ENCODE measurements at places on chromosomes 6 and 20. TPM values are rescaled to one million over a fixed set of nuclear protein-coding genes. Genes with fewer than 3 reads are reported as not detected.

GRCh38 chr6:79783670-79784394 lies 152.7 kb downstream of the SH3BGRL2 start:
- DNase-seq, result peak; percentile 35

GRCh38 chr6:53483423-53484353 lies 61.2 kb downstream of the GCLC start:
- DNase-seq, result peak; percentile 55

- DNase-seq, result peak; percentile 28
Measured at GRCh38 chr20:17747431-17747846, 47.7 kb downstream of the BANF2 start.

- no peak for DNase-seq
Measured at GRCh38 chr6:117487821-117488220, 5.3 kb downstream of the DCBLD1 start.

DNA sequence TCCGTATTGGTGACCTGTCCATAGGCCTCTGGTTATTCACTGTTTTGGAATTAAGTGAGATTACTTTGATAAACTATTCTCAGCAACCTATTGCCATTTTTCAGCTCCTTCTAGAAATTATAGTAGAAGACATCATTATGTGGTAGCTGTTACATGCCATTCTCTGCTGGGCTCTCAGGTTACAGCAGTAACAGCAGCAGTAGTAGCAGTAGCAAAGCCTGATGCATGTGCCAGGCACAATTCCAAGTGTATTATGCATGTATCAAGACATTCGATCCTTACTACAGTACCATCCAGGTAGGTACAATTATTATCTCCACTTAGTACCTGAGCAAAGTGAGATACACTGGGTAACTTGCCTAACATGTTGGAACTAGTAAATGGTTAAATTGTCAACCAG lies 74.3 kb downstream of the RPS12 start:
- no peak for DNase-seq

The EYA2 gene
- 2.1 TPM for polyA plus RNA-seq

DNA sequence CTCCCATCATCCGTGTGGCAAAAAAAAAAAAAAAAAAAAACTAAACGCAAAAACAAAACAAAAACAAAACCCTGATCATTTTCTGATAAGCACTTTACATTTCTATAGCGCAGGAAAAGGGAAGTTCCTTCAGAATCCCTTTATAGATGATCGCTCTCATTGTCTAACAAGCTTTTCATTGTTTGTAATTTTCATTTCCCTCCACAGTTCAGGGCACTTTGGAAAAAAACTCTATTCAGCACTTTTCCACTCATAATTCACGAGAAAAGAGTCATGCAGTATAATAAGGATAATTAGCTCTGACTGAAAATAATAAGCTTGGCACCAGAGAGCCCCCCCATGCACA lies 89.4 kb upstream of the ATXN1 start:
- peak; percentile 23 for DNase-seq

The KCNG1 gene
- 2.1 TPM for polyA plus RNA-seq

The DDO gene
- polyA plus RNA-seq, result 0.23 TPM

The PI3 gene
- polyA plus RNA-seq, result 0.71 TPM

The NPEPL1 gene
- 35.5 TPM for polyA plus RNA-seq

DNA sequence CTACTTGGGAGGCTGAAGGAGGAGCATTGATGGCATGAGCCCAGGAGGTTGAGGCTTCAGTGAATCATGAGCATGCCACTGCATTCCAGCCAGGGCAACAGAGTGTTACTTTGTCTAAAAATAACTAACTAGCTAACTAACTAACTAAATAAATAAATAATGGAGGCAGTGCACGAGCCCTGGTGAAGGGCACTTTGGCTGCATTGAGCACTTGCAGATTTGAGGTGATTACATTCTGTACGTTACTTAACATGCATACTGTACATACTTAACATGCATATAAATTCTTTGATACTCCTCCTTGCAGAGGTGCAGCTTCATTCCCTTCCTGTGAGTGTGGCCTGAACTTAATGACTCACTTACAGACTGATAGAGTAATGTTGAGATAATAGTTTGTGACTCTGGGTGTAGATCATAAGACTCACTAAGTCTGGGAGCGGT lies 10.7 kb downstream of the HLA-A start:
- DNase-seq, result peak; percentile 42

The AVP gene
- polyA plus RNA-seq, result 0.34 TPM

- DNase-seq, result no peak
Measured at GRCh38 chr6:57423468-57423867, 106.0 kb downstream of the PRIM2 start.

DNA sequence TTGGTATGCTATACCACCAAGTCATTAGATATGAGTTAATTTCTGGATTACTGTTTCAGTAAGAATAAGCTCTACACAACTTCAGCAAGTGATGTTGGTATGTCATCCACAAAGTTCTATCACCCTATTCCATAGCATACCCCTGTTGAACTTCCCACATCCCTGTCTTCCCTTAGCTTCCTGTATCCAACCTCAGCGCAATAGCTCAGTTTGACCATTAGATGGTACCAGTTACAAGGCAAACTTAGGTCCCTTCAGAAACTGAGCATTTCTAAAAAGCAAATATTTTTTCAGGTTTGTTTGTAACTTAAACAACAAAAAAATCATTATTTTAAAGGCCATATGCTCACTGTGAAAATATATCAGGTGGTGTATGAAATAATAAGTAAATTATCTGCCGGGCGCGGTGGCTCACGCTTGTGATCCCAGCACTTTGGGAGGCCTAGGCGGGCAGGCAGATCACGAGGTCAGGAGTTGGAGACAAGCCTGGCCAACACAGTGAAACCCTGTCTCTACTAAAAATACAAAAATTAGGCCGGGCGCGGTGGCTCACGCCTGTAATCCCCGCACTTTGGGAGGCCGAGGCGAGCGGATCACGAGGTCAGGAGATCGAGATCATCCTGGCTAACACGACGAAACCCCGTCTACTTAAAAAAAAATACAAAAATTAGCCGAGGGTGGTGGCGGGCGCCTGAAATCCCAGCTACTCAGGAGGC lies 8.8 kb upstream of the MOG start:
- no peak for DNase-seq

GRCh38 chr6:131739136-131739535 lies 28.3 kb upstream of the CTAGE9 start:
- no peak for DNase-seq
